ENCODE measurements at places on chromosomes 3 and 15.

GRCh38 chr15:78044407-78045155 lies 32.9 kb downstream of the TBC1D2B start:
- DNase-seq: no peak

DNA sequence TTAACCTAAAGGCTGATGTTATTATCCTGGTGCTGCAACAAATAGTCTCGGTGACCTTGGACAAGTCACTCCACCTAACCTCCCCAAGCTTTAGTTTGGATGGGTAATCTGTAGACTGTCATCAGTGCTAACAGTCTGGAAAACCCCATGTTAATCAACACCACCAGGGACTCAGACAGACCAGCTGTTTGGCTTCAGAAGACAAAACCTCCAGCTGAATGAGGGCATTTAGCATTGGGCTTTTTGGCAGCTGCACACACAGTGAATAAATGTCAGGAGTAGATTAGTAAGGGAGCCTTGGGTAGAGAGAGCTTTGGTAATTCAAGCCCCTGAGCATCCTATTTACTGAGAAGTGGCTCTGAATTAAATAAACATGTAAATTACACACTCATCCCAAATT lies 24.9 kb upstream of the C3orf80 start:
- no peak for DNase-seq

GRCh38 chr3:70393881-70394612 lies 81.6 kb upstream of the MDFIC2 start:
- no peak for DNase-seq

- no peak for DNase-seq
Observed at GRCh38 chr15:95799286-95800200, 531.0 kb upstream of the NR2F2 start.

GRCh38 chr3:182910936-182911781 lies 69.2 kb downstream of the DCUN1D1 start:
- no peak for DNase-seq

DNA sequence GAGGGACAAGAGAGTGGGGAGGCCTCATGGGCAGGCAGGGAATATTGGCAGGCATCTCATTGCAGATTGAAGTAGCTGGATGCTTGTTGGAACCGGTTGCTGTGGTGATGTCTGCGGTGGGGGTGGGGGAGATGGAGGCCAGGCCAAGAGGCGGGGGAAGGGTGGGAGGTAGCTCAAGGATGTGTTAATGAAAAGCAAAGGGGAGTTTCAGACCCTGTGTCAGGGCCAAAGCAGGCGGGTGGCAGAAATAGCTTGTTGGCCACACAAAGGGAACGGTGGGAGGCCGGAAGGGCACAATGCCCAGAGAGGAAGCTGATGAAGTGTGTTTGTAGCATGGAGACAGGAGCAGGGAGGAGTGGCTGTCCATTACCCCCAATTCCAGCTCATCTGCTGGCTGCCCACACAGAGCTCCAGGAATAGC lies 28.0 kb downstream of the CCDC33 start:
- no peak for DNase-seq

DNA sequence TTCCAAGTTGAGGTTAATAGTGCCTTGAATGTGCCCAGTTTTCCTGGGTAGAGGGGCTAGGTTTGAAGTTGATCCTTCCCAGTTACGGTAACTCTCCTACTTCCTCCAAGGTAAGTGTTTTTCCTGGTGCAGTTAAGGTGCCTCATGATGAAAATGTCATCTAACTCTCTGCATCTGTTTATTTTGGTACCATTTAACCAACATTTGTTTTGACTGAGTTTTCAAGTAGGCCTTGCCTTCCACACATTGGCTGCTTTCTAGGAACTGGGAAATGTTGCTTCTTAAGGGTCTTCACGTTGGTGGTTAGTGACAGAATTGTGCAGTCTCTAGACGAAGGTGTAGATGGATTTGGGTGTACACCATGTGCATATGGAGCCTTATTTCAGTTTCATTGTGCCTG lies 31.3 kb downstream of the USP3 start:
- no peak for DNase-seq

DNA sequence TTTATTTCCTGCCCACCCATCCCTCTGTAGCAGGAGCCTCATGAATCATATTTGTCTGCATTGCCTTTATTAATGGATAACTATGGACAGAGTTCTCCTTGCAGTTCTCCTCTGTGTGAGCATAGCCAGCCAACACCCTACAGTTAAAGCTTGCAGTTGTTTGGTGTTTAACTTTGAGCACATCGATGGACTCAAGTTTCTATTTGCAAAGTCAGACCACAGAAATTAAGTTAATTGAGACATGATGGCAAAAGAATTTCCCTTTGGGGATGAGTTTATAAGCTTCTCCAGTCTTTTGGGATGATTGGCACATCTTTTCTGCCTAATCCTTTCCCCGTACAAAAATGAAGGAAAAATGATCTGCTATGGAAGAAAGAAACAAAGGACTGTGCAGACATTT lies 398.9 kb upstream of the THBS1 start:
- DNase-seq: no peak

DNA sequence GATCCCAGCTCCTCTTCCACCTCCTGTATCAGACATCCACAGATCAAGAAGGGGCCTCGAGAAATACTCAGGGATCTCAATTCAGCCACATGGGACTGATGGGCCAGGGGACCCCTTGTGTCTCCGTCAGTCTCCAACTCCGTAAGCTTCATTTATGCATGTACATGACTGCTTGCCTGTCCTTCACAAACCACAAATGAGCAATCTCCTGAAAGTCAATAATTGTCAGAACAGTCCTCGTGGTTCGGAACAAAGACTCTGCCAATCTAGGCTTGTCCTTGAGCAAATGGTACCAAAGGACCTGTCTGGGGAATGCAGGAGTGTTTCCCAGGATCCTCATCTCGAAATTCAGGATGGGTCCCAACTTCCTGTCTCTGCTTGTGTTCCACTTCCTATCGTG lies 20.8 kb downstream of the SLC12A8 start:
- DNase-seq: no peak

- DNase-seq: peak; percentile 85
Observed at GRCh38 chr15:68559345-68560310, 19.2 kb upstream of the CORO2B start.

- DNase-seq: no peak
Observed at GRCh38 chr3:13537909-13538296, 11.0 kb upstream of the FBLN2 start.

DNA sequence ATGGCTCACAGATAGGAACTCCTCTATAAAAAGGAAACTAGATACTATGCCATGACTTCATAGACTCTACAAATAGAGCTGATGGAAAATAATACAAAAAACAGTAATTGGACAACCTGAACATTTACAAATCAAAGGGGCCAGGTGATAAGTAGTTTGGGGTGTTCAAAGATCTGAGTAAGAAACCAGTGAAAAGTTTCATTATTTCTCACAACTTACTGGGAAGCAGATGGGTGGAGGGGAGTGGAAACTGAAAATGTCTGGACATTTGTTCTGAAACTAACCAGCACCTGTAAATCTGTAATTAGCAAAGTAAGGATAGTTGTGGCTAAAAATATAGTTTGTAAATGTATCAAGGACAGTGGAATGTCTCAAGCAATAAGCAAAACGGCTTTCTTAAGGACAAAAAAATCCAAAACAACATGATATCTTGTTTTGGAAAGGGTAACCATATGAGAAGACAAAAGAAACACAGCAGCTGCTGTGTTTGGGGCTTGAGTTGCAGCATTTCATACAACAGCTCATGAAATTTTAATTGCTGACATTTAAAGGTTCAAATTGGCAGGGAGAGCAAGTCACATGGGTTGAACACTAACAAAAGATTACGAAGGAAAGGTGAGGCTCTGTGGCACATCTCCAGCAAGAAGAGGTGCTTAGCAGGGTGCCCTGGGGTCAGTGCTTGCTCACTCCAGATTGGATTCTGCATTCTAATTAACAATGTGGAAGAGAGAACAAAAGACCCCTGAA lies 26.8 kb upstream of the THBS1 start:
- no peak for DNase-seq

DNA sequence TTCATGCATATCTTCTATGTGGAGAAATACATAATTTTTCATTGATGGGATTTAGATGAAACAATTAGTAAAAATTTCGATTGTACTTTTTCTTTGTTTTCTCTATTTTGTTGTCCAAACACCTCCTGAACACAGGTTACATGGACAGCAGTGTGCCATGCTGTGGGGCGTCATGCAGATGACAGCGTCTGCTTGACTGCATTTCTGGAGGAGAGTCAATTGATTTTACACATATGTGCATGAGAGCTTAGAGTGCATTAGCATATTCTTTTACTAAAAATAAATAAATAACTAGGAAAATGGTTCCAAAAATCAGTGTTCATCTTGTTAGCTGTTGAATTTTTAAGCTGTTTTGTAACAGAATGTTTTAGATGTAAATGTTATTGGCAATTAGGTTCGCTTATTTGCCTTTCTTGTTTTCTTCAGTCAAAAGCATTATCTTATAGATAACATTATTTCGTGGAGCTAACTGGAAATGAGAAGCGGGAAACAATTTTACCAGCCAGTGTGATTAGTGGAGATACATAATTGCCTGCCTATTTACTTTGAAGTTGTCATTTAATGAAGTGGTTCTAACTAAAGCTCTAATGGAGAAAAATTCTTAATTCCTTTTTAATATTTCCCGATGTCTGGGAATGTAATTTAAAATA lies 82.7 kb upstream of the VGLL3 start:
- no peak for DNase-seq

- DNase-seq: no peak
Observed at GRCh38 chr15:63041974-63042876, at the start of gene TPM1. Gene TPM1 (plus strand): TSS chr15:63042747. CDS start chr15:63042830, 83 bp downstream.

DNA sequence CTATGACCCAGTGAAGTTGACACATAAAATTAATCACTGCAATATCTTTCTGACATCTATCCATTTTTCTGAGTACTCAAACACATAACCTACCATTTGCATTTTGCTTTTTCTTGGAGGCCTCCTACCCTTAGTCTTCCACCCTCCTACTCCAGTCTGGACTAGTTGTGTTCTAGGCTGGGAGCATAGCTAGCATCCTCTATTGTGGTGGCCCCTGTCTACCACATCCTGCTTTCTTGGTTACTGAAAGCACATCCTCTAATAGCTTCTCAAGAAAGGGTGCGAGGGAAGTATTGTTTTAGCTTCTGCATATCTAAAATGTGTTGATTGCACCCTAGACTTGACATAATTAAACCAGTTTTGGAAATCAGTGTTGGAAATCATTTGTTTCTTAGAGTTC lies 176.5 kb downstream of the THSD4 start:
- no peak for DNase-seq

GRCh38 chr15:33852570-33852969 lies 115.7 kb upstream of the CHRM5 start:
- DNase-seq: no peak

GRCh38 chr3:18119866-18120265 lies 305.3 kb downstream of the SATB1 start:
- DNase-seq: no peak

DNA sequence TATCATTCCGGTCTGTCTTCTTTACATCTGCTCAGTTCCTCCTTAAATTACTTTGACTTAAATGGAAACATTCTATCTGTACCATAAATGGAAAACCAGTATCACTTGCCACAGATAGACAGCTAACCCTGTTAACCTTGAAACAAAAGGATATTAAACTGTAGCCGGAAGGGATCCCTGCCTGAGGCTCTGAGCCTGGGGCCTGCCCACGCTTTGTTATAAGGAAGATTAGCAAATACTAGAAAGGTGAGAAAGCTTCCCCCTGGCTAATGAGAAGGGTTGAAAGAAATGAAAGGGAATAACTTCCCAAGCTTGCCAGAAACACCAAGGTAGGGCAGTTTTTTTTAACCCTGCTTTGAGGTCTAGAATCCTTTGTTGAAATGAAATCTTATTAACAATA lies 927.6 kb downstream of the FHIT start:
- DNase-seq: no peak

DNA sequence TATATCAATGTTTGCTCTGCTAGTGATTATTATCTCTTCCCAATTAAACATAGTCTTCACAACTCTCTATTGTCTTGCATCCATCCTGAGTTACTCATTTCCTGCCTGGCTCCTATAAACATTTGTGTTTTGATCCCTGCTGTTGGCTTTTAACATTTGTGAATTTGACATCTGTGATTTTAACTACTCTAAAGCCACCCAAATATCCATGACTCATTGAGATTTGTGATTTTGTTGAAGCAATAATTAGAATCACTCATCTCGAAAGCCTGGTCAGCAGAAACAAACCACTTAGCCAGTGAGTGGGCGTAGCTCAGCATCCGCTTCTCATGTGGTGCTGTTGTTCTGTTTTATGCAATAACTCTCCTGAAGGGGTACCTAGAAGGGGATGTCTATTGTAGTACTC lies 174.3 kb upstream of the ZBTB20 start:
- DNase-seq: no peak

DNA sequence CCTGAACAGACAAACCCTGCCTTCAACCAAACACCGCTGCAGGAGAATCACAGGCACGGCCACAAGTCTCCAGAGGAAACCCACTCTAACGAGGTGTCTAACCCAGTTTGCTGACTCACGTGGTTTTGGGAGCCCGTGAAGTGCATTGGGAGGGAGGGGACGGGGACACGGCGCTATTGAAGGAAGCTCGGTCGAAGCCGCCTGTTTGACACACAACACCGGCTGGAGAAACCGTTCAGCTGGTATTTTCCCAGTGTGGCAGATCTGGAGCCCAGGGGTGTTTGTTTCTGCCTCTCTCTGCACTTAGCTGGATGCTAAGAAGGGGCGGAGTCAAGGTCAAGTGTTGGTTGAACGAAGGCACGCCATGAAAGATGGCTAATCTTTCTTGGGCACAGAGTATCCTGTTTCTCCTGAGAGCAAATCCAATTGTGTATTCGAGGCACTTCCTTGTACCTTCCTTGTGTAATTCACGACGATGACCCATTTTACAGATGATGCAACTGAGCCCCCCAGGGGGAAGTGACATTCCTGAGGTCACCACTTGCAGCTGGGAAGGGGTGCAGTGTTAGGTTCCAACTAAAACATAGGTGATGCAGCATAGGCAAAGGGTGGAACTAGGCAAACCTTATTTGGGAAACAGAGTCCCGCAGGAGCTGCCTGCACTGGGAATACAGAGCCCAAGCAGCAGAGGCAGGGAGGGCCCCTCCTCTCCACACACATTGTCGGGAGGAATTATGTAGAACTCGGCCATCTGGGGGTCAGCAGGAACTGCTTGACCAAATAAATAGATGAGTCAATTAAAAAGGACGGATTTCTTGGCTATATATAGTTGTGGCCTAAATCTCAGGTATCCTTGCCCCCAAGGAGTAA lies 22.5 kb downstream of the SLC6A6 start:
- no peak for DNase-seq

GRCh38 chr3:187616307-187616972 lies 53.8 kb downstream of the SST start:
- DNase-seq: peak; percentile 76

DNA sequence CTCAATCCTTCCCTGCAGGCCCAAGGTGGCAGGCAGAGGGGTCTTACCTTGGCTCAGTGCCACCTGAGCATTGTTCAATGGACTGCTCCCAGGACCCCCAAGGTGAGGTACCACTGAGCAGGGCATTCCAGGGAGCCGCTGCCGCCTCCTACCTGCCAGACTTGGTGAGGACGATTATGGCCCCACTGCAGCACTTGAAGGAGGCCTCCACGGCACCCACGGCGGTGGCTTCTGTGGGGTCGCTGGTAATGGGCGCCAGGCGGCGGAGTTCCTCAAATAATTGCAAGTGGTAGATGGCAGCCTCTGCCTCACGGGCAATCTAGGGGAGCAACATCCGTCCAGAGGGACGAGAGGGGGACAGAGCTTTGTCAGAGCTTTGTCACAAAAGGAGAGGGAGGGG lies 4.7 kb upstream of the GRAMD2A start:
- DNase-seq: no peak

All from NAMALWA (cell line).